Left renal cortex interstitium (tissue), 4 donors: ENCODE measurements at places on chromosomes 16 and 17.

DNA sequence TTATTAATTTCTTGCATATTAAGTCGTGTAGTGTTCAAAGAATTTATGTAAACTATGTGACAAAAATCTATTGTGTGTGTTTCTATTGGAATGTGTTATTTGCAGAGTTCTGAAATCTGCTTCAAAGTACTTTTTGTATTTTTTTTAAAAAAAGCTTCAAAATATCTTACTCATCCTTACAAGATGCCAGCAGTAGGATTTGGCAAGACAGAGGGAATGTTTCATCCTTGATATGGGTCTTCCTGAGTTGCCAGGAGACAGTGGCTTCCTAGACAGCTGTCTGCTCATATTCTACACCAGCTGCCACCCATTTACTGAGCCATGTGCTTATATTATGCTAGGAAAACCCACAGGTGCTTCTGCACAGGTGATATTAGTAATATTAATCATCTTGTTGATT lies 36.4 kb downstream of the EFCAB5 start:
- no peak for DNase-seq

- DNase-seq: no peak
Measured at GRCh38 chr17:4509923-4510617, 11.4 kb downstream of the SPNS2 start.

DNA sequence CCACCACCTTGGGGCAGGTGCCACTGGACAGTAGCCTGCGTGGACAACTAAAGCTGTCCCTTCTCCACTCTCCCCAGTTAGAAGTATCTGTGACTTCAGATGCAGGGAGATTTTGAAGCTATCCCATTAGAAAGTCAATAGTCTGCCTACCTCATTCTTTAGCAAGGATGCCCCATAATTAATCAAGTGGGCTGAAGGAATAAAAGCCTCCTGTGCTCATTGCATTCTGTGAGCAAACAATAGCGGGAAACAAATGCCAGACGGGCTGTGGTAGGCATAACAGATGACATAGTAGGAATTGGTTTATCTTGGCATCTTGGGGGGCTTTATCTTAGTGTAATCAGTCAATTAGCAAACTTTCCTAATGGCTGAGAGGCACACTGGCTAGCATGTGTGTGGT lies 96.7 kb upstream of the HSBP1 start:
- no peak for DNase-seq

DNA sequence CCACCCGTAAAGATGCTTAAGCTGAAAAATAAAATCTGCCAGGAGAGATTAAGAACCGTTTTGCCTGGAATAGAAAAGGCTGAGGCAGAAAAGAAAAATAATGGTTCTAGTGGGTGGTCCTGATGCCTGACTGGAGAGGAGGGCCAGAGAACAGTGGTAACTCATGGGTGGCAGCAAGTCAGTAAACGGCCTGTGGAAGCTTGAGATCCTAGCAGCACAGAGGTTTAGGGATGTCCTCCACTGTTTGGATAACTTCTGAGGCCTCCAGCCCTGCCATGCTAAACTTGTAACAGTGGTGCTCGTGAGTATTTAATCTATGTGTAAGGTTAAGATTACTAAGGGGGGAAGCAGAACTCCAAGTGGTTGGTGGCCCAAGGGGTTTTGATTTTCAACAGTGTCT lies 21.2 kb upstream of the PHAF1 start:
- no peak for DNase-seq

DNA sequence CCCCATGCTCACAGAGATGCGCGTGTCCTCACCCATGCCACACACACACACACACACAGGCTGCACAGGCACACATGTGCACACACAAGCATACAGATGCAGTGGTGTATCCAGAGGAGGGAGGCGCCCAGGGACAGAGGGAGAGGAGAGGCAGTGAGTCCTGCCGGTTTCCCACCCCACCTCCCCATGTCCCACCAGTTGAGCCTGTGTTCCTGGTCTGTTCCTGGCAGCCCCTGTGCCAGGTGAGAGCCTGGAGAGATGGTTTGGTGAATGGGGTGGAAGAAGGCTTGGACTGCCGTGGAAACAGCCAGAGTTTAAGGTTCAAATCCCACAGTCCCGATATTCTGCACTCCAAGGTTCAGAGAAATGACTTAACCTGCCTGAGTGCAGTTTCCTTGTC lies 10.2 kb upstream of the FADS6 start:
- no peak for DNase-seq

- no peak for DNase-seq
Measured at GRCh38 chr16:6804461-6804860, 528.2 kb upstream of the RBFOX1 start.

DNA sequence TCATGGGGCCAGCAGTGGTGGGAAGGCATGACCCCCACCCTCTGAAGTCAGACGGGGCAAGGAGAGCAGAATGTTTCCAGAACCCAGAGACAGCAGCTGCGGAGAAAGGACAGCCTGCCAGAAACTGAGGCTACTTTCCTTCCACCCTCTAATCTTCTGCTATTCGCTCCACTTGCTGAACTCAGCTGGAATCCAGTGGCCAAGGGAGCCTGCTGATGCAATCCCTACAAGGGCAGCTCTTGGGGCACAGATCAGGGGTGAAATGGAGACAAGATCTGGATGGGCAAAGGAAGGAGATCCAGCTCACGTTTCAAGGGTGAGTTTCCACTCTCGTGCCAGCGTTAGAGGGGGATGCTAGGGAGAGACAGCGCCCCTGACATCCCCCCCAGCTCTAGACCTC lies 479.1 kb downstream of the SLC39A11 start:
- no peak for DNase-seq

GRCh38 chr17:75032720-75033280 lies 14.0 kb downstream of the ATP5PD start:
- no peak for DNase-seq

DNA sequence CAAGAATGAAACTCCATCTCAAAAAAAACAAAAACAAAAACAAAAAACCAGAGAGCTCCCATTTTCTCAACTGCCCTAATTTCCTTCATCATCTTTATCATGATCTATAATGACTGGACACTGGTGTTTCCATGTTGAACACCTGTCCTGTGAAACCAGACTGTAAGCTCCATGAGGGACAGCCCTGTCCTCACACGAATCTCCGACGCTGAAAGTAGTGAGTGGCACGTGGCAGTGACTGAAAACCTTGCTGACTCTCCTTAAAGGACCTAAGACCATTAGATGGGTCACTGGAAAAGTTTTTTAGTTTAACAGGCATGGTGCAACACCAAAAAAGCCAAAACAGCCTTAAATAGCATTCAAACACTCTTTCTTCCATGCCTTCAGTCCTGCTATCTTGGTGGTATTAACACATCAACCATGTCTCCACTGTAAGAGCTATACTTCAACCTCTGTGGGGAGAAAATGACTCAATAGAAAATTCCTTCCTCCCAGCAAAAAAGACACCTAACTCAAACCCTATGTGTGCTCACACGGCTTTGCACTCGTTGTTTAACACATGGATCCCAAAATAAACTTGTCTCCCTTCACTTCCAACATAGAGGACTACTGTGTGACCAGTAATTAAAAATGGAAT lies 8.3 kb downstream of the AXIN2 start:
- no peak for DNase-seq

DNA sequence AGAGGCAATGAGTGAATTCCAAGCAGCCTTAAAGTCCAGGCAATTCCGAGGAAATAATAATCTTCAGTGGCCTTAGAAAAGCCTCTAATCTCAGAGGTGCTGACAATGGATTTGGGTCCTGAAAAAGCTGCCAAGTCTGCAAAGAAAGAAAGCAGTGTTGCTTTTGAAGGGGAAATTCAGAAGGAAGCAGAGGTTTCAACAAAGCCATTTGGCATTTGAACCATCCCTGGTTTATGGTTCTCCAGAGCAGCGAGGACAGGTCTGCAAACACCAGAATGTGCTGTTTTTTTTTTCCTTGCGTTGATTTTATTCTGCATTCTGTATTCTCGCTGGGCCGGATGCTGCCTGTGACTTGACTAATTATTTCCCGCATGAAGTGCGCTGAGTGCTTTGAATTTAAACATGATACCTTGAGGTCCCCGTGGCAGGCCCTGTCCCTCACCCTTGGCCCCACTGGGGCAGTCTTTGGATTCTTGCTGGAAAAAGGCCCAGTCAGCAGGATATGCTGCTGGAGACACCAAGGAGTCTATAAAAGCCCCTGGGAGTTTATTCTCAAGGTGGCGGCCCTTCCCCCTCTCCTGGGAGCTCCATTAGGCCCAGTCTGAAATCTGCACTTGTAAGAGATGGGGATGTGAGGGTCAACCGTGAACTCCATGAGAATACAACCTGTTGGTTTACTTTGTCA lies 338.3 kb downstream of the HAPSTR1 start:
- no peak for DNase-seq

DNA sequence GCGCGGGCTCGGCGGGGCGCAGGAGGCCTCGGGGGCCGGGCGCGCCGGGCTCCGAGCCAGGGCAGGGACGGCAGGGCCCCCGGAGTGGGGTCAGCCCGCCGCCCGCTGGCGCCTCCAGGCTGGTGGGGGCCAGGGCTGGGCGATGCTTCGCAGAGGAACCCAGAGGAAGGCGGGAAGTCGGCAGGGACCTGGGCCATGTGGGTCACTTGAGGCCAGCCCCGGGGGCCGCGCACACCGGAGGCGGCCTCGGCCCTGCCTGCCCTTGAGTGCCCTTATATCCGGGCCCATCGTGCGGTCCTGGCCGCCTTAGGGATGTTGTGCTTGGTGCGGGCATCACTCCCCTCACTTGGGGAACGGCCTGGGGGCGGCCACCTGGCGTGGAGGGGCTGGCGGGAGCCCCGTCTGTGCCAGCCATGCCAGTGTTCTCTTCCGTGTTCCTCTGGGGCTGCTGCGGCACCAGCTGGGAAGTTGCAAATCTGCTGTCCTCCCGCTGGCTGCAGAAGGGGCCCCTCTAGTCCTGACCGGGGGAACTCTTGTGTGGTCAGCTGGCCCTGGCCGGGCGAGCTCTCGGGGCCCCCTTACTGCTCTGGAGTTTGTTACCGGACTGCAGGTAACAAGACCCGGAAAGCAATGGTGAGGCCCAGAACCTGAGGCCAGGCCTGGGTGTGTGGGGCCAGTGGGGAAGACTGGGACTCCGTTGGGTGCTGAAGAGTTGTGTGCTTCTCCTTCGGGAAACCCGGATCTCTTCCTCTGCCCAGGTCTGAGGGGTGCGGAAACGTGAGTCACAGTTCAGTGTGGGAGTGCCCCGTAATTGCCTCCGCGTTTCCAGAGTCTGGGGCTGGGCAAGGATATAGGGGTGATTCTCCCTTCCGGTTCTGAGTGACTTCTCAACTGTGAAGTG lies 849 bp downstream of the CAPN15 start:
- DNase-seq: no peak

- DNase-seq: no peak
Measured at GRCh38 chr16:79437764-79438751, 162.5 kb downstream of the MAF start.

DNA sequence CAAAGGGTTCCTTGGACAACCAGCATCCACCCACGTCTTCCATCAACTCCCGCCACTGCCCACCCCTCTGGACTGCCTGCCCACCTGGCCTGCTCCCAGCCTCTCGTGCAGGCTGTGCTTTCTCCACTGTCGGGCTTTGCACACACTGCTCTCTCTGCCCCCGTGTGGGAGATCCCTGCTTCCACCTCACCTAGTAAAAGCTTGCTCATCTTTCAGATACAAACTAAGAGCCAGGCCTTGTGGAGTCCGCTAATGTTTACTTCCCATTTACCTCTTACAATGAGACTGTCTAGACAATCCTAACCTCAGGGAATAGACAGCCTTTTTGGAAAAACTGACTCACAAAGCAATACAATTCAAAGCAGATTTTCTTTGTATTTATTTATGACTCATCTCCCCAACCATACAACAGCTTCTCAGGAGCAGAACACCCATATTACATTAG lies 67.6 kb downstream of the USP31 start:
- no peak for DNase-seq

- no peak for DNase-seq
Measured at GRCh38 chr16:85089525-85089924, 22.7 kb downstream of the CIBAR2 start.

GRCh38 chr16:3471518-3472176 lies 23.6 kb downstream of the C16orf90 start:
- DNase-seq: no peak
